ENCODE measurements at places on chromosomes 7 and 10.
A peak's percentile ranks its signal among the peaks of the same experiment; 100 is the strongest.

GRCh38 chr10:74179111-74179710 lies 28.2 kb downstream of the ADK start:
- DNase-seq: no peak

- no peak for DNase-seq
Observed at GRCh38 chr10:75401569-75402485, at the start of gene ZNF503. TSS of gene ZNF503 (minus strand) at chr10:75401764. CDS start at chr10:75401419, 345 bp downstream.

DNA sequence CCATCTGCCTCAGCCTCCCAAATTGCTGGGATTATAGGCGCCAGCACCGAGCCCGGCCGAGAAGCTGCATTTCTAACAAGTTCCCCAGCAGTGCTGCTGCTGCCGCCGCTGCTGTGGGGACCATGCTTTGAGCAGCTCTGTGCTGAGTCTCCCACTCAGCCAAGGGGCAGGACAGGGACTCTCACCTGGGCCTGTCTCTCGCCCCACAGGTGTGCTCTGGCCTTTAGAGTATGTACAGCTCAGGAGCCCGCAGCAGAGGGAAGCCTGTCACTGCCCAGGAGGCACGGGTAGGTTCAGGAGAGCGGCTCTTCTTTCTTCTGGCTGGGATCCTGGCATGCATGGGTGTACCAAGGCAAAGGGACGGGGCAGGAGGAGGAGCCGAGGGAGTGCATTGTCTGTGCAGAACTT lies 130.1 kb downstream of the CAMK1D start:
- DNase-seq: no peak

GRCh38 chr10:132578287-132578951 lies 40.8 kb downstream of the INPP5A start:
- DNase-seq: no peak

DNA sequence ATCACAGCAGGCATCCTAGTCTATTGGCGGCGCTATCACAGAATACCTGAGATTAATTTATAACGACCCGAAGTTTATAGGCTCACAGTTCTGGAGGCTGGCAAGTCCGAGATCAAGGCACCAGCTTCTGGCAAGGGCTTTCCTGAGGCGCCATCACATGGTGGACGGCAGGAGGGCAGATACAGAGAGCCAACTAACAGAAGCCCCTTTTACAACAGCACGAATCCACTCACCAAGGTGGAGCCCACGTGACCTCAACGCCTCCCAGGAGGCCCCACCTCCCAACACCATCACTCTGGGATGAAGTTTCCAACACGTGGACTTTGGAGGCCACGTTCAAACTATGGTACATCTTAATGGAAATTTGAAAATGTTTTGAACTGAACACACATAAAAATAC lies 255.3 kb downstream of the ELFN1 start:
- no peak for DNase-seq

DNA sequence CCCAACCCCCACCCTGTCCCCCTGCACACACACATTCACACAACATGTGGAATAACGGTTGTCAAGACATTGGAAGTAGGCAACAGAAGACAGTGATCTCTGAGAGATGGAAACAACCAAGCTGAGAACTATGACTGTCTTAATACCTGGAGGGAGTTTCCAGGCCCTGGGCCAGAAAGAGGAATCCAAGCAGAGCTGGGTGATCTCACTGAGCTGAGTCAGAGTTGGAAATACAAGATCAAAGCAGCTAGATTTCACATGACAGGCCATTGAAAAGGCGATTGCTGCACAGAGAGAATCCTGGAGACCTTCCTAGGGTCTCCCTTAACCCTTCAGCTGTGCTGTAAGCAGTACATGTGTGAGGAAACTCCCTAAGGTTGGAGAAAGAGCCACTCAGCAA lies 165.8 kb upstream of the PRSS1 start:
- no peak for DNase-seq

DNA sequence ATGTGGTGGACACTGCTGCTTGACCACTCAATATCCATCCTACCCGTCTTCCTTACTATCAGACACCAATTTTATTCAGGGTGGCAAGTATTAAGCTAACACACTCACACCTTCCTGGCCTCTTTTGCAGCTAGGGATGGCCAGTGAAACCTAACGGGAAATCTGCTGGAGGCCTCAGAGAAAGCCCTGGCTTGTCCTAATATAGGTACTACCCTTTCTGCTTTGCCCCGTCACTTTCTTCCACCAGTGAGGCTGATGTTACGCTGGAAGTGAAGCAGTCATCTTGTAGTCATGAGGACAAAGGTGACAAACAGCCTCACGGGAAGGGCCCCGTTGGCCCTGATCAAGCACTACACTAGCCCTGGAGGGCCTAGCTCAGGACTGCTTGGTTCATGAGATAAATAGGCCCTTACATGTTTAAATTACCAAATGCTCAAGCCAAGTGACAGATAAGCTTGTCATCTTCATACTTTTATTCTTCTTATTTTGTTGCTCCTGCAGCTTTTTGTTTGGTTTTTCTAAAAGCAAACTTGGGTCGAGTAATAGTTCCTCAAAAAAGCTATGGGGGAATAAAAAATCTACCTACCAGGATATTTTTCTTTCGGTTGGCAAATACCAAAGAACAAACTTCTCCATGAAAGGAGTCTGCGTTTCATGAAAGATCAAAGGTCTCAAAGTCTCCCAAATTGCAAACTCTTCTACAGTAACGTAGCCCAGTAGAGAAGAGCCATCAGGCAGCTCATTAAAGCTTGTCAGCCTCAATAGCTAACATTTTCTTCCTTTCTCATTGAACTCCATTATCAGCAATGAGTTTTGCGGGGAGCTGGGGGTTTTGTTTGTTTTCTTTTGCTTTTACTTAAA lies 17.5 kb downstream of the CREB3L2 start:
- no peak for DNase-seq

DNA sequence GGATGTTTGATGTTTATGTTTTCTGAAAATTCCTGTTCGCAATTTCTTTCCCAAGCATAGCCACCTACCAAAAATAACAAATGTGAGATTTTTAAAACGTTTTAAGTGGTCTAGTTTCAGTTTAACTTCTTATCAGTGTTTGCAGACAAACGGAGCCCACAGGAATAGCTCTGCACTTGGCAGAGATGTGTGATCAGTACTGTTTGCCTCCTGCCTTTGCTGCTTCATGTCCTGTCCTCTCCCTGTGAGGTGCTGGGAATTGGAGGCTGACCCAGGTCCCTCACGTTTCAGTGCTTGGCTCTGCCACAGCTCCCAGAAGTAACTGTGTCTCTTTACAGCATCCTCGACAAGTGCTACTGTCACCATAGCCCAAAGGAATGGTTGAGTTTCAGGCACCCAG lies 1.2 kb downstream of the UCN3 start:
- no peak for DNase-seq

DNA sequence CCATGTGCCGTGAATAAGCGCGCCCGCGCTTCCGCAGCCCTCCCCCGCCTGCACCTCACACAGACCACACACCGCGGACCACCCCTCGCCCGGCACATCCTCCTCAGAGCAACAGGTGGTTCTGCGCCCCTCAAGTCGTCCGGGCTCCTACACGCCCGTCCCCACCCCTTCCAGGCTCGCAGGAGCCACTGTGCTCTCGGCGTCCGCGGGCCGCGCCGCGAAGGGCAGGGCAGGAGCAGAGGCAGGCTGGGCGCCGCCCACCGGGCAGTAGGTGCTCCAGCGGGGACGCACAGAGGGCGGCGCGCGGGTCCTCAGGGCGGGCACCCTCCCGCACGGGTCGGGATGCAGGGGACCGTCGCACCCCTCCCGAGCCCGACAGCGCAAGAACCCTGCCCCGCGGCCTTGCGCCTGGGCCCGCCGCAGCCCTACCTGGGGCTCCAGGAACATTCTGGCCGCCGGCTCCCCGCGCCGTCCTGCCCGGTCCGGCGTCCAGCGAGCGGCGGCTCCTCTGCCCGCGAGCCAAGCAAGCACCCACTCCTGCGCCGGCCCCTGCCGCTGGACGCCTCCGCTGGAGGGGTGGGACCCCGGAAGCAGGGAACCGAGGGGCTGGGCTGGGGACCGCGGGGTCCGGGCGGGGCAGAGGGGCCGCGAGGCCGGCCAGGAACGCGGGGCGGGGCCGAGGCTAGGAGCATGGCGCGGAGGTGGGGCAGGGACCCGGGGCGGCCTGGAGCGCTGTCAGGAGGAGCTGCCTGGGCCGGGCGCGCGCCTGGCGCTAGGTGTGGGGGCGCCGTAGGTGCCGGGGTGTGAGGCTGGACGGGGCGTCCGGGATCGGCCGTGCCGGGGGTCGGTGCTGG lies 37.4 kb downstream of the RASGEF1A start:
- DNase-seq: peak; percentile 25

DNA sequence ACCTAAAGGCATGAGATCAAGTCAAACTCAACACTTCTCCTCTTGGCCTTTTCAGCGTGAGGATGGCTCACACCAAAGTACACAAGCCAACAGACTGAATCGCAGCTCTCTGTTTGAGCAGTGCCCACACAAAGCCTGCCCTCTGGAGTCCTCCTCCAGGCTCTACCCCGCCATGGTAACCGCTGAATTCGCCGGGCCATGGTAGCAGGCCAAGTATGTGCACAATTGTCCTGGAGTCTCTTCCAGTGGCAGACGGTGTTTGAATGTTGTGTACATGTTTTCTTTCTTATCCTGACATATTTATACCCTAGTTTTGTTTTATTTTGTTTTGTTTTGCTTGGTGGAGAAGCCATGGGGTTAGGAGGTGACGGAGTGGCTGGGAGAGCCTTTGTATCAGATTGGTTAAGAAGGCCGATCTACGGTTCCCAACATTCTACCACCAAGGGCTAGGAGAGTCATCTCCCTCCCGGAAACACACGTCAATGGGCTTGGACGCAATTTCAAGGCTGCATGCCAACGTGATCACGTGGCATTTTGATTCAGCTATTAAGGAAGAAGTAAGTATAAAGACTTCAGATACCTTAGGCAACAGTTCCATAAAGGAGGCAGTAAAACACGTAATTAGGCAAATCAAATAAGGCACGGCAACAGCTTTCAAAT lies 12.1 kb upstream of the SHH start:
- DNase-seq: no peak

DNA sequence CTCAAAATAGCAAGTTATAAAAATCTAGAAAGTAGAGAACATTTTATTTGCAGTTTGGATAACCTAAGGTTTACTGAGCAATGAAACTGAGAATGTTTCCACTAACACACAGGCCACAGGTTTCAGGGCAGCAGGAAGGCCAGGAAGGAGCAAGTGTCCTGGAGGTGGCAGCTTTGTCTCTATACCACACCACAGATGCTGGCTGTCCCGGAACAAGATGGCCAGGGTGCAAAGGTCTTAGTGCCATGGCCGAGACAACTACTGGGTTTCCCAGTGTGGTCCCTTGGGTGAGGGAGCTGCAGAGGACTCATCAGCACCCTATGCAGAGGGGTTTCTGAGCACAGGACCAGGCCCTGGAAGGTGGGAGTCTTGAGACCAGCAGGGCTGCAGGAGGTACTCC lies 92.0 kb downstream of the CTBP2 start:
- no peak for DNase-seq

- DNase-seq: no peak
Observed at GRCh38 chr7:132250480-132251326, 325.6 kb downstream of the PLXNA4 start.

DNA sequence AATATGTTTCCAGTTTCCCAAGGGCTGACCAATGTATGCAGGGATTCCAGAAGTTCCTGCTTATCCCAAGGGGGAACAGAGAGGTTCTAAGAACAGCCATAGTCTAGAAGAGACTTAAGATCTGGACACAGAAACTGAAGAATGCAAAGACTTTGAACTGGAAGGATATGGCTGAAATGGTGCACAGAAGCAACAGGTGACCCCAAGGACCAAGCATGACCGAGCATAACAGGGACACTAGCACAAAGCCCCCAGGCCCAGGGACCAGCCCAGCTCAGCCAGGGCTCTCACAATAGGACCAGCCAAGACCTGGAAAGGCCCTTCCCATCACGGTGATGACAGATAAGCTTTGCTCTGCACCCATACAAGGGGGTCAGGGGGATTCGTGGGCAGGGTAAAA lies 213.0 kb upstream of the KMT2E start:
- no peak for DNase-seq
